ENCODE measurements at places on chromosomes 3 and 15. TPM values are rescaled to one million over a fixed set of nuclear protein-coding genes. Genes with fewer than 3 reads are reported as not detected.

Gene ALAS1
- 35.4 TPM for total RNA-seq

Gene RLBP1
- under 0.01 TPM for total RNA-seq

Gene INTS14
- total RNA-seq = 31.5 TPM

Gene ARGFX
- total RNA-seq = not detected

Gene LRRN1
- 3.5 TPM for total RNA-seq

Gene CILP
- total RNA-seq = under 0.01 TPM

Gene SLC51B
- not detected for total RNA-seq

Gene FOXL2NB
- total RNA-seq = not detected

Gene ADAMTS17
- total RNA-seq = under 0.01 TPM

Gene RAB7A
- 86.1 TPM for total RNA-seq

Gene SNTN
- not detected for total RNA-seq

Gene CERS3
- not detected for total RNA-seq

Gene TMEM212
- total RNA-seq = not detected

Gene TMEM39A
- total RNA-seq = 54.5 TPM

Gene STAB1
- 1.1 TPM for total RNA-seq

Gene LIPH
- total RNA-seq = not detected

Gene PLCB2
- total RNA-seq = under 0.01 TPM

Gene PLA2G4D
- not detected for total RNA-seq

Gene SERPINI2
- not detected for total RNA-seq

Gene KLHL6
- total RNA-seq = under 0.01 TPM

Gene KBTBD8
- total RNA-seq = 3.8 TPM

Gene GOLGA8M
- under 0.01 TPM for total RNA-seq

Gene XCR1
- not detected for total RNA-seq

Gene AADACL2
- total RNA-seq = not detected

Gene MRPS11
- 17.7 TPM for total RNA-seq

Gene PYGO1
- total RNA-seq = 18.0 TPM

Gene PLA2G4F
- not detected for total RNA-seq

Gene TRPM1
- total RNA-seq = under 0.01 TPM

Gene AKAP13
- total RNA-seq = 80.7 TPM

Gene CHRM5
- total RNA-seq = under 0.01 TPM

Gene CKMT1B
- not detected for total RNA-seq

Gene PAQR5
- total RNA-seq = 1.1 TPM

Gene TJP1
- total RNA-seq = 74.3 TPM

Gene GCHFR
- 4.7 TPM for total RNA-seq

Gene CHRFAM7A
- total RNA-seq = 0.72 TPM

Gene ACSBG1
- under 0.01 TPM for total RNA-seq

Gene TM4SF4
- not detected for total RNA-seq

Gene MYO5A
- total RNA-seq = 73.1 TPM

Gene SLC15A2
- total RNA-seq = 0.29 TPM

Gene C3orf20
- under 0.01 TPM for total RNA-seq

Gene ANKRD63
- not detected for total RNA-seq

Gene FOXB1
- not detected for total RNA-seq

Gene NLGN1
- 7.7 TPM for total RNA-seq

Gene MESP1
- total RNA-seq = under 0.01 TPM

Gene SEMA7A
- total RNA-seq = 30.4 TPM

Gene GRIP2
- total RNA-seq = 1.4 TPM

Gene TRIM42
- not detected for total RNA-seq

Gene A4GNT
- not detected for total RNA-seq

Gene ANKUB1
- not detected for total RNA-seq

Gene PDCD10
- total RNA-seq = 44.9 TPM

Gene WDR93
- total RNA-seq = 0.36 TPM

Gene ARNT2
- total RNA-seq = 30.0 TPM

Gene ZNF662
- 4.0 TPM for total RNA-seq

Gene GOLGA6L4
- total RNA-seq = 1.8 TPM

Gene SLC25A26
- total RNA-seq = 31.2 TPM

Gene TMEM108
- 0.36 TPM for total RNA-seq
